ENCODE measurements at places on chromosomes 2 and 18.
A peak's percentile ranks its signal among the peaks of the same experiment; 100 is the strongest.

GRCh38 chr2:168773719-168774521, 28.5 kb upstream of the NOSTRIN start:
- DNase-seq, result peak; percentile 63

DNA sequence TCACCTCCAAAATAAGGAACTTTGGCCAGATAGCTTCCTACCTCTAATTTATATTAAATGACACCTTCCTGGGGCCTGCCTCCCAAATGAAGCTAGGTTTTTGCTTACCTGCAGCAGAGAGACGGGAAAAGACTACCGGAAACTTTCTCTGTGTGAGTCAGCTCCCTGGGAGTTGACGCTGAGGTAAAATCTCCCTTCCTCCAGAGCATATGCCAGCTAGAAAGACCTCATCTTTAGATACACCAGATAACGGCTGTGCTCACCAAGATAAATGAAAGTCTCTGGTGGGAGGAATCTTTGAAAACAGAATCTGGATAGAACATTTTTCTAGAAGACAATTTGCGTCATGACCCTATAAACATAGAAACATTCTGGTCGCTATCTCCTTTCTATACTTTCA, 99.7 kb upstream of the RFX8 start:
- DNase-seq, result no peak

GRCh38 chr2:29270701-29271121, 155.5 kb downstream of the CLIP4 start:
- DNase-seq, result no peak

DNA sequence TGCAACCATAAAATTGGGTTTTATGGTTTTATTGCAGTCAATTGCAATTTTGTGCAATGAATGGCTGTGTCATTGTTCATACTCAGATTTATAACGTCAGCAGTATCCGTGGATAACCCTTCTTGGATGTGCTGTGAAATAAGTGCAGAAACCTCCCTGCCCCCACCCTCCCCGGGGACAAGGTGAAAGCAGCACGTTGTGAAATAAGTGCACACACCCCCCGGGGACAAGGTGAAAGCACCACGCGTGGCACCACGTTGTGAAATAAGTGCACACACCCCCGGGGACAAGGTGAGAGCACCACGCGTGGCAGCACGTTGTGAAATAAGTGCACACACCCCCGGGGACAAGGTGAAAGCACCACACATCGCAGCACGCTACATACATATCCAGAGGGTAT, 93.6 kb upstream of the NFATC1 start:
- DNase-seq, result no peak

DNA sequence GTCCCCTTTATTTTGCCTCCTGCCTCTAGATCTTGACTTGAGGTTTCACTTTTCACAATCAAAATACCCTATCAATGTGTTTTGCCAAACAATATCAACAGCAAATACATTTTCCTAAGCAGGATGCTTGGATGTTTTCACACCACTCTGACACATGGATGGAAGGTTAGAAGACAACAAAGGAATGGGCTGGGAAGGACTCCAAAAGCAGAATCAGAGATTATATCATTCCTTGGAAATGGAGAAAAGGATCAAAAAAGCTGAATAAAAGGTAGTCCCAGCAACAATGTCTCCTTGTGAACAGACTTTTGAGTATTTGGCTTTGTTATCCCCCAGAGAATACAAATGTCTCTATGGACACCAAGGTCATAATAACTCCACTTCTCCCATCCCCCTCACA, 170.8 kb downstream of the ETAA1 start:
- no peak for DNase-seq

DNA sequence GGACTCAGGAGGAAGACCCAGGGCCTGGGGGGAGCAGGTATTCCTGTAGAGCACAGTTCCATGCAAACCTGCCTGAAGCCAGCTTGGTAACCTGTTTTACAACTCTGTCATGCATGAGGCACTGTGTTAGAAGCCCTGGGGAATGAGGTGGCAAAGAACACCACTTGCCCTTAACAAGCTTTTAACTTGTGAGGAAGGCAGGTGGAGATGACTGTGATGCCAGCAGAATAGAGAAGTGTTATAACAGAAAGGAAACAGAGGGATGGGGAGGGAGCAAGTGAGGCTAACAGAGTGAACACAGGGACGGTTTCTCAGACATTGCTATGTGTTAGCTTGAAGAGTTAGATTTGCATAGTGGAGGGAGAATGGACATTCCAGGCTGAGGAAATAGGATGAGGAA, 11.5 kb upstream of the IL1A start:
- no peak for DNase-seq

GRCh38 chr18:44870631-44871502, 190.2 kb downstream of the SETBP1 start:
- no peak for DNase-seq

GRCh38 chr18:63890950-63891304, 3.4 kb downstream of the SERPINB2 start:
- peak; percentile 49 for DNase-seq
